Body of pancreas (tissue), 4 donors: ENCODE measurements at places on chromosomes 16 and 17. TPM values are rescaled to one million over a fixed set of nuclear protein-coding genes. Genes with fewer than 3 reads are reported as not detected.

Gene KRT25
- total RNA-seq: not detected

Gene GJD3
- 1.3 TPM for total RNA-seq

Gene CDK3
- 3.4 TPM for total RNA-seq

Gene ZNF423
- 9.2 TPM for total RNA-seq

Gene NUTF2
- 39.2 TPM for total RNA-seq

Gene SPN
- 1.3 TPM for total RNA-seq
